ENCODE measurements at places on chromosomes 3 and 15. TPM values are rescaled to one million over a fixed set of nuclear protein-coding genes. Genes with fewer than 3 reads are reported as not detected.

GRCh38 chr3:4604693-4605092, 111.5 kb downstream of the ITPR1 start:
- H3K4me3 ChIP-seq = no peak overlapping the region
- H3K36me3 ChIP-seq = no peaks in the 10 kb centered on the region
- H3K27me3 ChIP-seq = no peaks in the 10 kb centered on the region
- H3K27ac ChIP-seq = no peak overlapping the region

GRCh38 chr3:116186049-116186448, 259.2 kb downstream of the LSAMP start:
- H3K27ac ChIP-seq = no peak overlapping the region
- DNase-seq = no peak
- H3K36me3 ChIP-seq = no peaks in the 10 kb centered on the region
- no peak overlapping the region for H3K4me3 ChIP-seq

DNA sequence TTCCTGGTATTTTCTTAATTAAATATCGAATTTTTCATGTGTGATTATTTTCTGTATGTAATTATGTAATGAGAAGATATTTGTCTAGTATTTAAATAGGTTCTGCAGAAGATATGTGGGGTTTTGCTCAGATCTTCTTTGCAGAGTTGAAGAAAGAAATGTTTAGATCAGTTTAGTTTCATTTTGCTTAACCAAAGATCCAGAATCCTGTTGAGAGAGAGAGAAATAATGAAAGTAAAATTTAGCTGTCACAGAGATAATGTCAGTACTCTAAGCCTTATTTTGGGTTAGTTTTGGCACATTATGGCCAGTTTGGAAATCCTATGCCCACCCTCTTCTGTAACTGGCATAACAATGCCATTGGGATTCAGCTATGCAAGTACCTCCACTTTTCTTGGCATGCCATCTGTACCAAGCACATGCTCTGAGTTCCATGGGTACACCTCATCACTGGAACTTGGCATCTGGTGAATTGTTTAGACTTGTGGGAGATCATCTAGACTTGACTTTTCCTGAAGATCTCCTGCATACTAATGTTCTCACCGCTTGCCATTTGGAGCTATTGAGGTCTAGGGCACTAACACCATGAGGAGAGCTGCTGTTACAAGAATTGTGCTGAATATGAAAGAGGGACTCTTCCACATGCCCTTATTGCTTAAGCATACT, 30.9 kb downstream of the PLSCR1 start:
- no peaks in the 10 kb centered on the region for H3K4me1 ChIP-seq
- H3K36me3 ChIP-seq = no peaks in the 10 kb centered on the region
- no peaks in the 10 kb centered on the region for H3K27me3 ChIP-seq
- no peak overlapping the region for H3K4me3 ChIP-seq
- H3K27ac ChIP-seq = peak overlapping the region; percentile 28

DNA sequence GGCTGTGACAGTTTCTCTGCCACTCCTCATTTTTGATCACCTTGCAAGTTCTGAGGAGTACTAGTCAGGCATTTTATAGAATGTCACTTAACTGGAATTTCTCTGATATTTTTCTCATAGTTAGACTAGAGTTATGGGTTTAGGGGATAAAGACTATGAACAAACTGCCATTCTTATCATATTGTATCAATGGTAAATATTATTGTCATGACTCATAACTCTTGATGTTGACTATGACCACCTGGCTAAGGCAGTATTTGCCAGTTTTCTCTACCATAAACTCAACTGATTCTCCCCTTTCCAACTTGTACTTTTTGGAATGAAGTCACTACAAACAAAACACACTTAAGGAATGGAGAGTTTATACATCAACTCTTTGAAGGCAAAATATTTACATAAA, 22.7 kb upstream of the OR5K1 start:
- H3K27me3 ChIP-seq = no peaks in the 10 kb centered on the region
- no peaks in the 10 kb centered on the region for H3K36me3 ChIP-seq
- no peak for DNase-seq
- H3K27ac ChIP-seq = no peak overlapping the region
- H3K4me3 ChIP-seq = no peak overlapping the region

- no peak overlapping the region for H3K4me3 ChIP-seq
- H3K27ac ChIP-seq = peak overlapping the region; percentile 87
- no peaks in the 10 kb centered on the region for H3K36me3 ChIP-seq
These were observed 192.5 kb upstream of the TPRG1 start for GRCh38 chr3:188979248-188979647.

DNA sequence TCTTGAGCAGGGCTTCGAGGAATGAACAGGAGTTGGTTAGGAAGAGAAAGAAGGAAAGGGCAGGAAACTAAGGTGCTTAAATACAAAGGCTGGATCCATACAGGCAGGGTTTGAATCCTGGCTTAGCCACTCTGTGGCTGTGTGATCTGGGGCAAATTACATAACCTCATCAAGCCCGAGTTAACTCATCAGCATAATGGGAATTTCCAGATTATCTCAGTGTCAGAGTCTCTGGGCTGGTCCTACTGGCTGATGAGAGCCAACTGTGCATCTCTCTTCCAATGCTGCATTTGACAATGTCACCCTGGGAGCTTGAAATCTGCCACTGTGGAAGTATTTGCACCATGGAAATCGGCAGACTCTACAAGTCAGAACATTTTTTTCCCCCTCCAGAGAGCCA, 83.8 kb upstream of the SLC6A6 start:
- H3K36me3 ChIP-seq = no peaks in the 10 kb centered on the region
- H3K4me1 ChIP-seq = no peaks in the 10 kb centered on the region
- no peak for DNase-seq

GRCh38 chr15:35874260-35874905, 328.4 kb upstream of the DPH6 start:
- H3K4me1 ChIP-seq = no peaks in the 10 kb centered on the region
- no peaks in the 10 kb centered on the region for H3K36me3 ChIP-seq
- H3K4me3 ChIP-seq = no peak overlapping the region
- no peaks in the 10 kb centered on the region for H3K27me3 ChIP-seq
- DNase-seq = no peak

DNA sequence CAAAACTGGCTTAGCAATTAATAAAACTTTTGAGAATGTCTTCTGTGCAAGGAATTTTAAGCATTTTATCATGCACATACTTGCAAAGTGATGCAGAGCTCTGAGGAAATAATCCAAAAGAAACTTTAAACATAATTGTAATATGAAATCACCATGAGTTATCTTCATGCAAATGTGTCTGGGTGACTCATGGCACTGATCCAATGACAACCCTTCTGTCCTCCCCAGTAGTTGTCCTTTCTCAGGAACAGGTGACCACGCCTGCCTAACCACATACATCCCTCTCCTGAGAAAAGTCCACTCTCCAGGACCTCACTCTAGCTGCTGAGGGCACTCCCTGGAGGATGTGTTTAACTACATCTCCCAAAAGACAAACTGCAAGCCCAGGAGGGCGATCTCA, 530.6 kb upstream of the IL12A start:
- H3K27me3 ChIP-seq = no peaks in the 10 kb centered on the region
- H3K36me3 ChIP-seq = no peaks in the 10 kb centered on the region
- DNase-seq = no peak
- H3K4me1 ChIP-seq = no peaks in the 10 kb centered on the region
- H3K27ac ChIP-seq = no peak overlapping the region
- no peak overlapping the region for H3K4me3 ChIP-seq

DNA sequence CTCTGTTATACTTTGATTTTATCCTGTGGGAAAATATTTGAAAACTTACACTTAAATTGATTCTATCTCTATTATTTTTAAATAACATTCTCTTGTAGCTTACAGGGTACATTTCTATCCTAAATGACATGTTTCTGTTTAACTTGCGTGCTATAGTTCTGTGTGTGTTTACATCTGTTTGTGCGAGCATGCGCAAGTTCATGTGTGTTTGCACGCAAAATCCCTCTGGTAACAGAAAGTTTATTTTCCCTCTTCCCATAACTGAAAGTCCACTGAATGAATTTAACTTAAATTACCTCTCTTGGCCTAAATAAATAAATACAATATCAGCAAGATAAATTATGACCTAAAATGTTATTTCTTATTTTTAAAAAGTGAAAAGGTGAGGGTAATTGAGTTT, 117.3 kb upstream of the NEO1 start:
- H3K4me3 ChIP-seq = no peak overlapping the region
- no peak overlapping the region for H3K27ac ChIP-seq

GRCh38 chr15:59501597-59501996, 63.6 kb downstream of the FAM81A start:
- no peak overlapping the region for H3K4me3 ChIP-seq
- no peak for DNase-seq
- no peaks in the 10 kb centered on the region for H3K4me1 ChIP-seq
- H3K36me3 ChIP-seq = no peaks in the 10 kb centered on the region

- no peaks in the 10 kb centered on the region for H3K36me3 ChIP-seq
- H3K27me3 ChIP-seq = no peaks in the 10 kb centered on the region
- no peaks in the 10 kb centered on the region for H3K4me1 ChIP-seq
- no peak overlapping the region for H3K4me3 ChIP-seq
- H3K27ac ChIP-seq = no peak overlapping the region
- no peak for DNase-seq
These were observed 70.5 kb downstream of the POLR2M start for GRCh38 chr15:57777003-57777402.

DNA sequence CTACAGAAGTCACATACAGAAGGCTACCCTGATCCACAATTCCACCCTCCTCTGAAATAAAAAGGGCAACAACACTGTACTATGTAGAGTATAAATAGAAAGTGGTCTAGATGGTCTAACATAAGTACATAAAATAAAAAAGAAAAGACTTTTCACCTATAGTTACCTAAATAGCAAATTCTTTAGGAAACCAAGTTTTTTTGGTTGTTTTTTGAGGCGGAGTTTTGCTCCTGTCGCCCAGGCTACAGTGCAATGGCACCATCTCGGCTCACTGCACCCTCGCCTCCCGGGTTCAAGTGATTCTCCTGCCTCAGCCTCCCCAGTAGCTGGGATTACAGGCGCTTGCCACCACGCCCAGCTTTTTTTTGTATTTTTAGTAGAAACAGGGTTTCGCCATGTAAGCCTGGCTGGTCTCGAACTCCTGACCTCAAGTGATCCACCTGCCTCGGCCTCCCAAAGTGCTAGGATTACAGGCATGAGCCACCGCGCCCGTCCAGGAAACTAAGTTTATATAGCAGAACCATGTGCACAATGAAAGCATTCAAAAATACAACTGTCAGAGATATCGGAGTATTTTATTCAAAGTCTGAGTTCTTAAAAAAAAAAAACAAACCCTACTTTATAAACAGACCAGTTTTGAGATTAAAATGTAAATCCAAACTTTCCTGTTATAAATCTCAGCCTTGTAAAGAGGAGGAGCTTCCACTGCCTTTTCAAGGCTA, 1.7 kb downstream of the SIN3A start:
- DNase-seq = no peak
- peak overlapping the region; percentile 83 for H3K4me3 ChIP-seq
- H3K36me3 ChIP-seq = no peaks in the 10 kb centered on the region
- no peaks in the 10 kb centered on the region for H3K27me3 ChIP-seq
- H3K4me1 ChIP-seq = peaks cover 7% of the 10 kb centered on the region
- peak overlapping the region; percentile 99 for H3K27ac ChIP-seq

DNA sequence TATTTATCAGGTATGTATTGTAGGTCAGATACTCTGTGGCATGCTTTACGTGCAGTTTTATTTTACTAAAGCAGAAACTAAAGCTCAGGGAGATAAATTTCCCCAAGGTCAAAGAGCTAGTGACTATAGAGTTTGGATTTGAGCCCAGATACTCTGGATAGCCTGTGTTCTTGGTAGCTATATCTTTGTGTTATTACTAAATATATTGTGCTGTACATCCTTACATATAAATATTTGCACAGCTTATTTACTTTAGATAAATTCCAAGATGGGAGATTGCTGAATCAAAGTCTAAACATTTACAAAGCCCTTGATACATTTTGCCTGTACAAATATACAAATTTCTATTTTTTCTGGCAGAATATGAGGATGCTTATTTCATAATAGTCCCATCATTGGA, 660.9 kb upstream of the NAALADL2 start:
- H3K36me3 ChIP-seq = no peaks in the 10 kb centered on the region
- no peaks in the 10 kb centered on the region for H3K27me3 ChIP-seq
- H3K4me1 ChIP-seq = no peaks in the 10 kb centered on the region
- no peak overlapping the region for H3K27ac ChIP-seq
- H3K4me3 ChIP-seq = no peak overlapping the region
- DNase-seq = no peak

- H3K36me3 ChIP-seq = no peaks in the 10 kb centered on the region
- no peaks in the 10 kb centered on the region for H3K27me3 ChIP-seq
- H3K27ac ChIP-seq = no peak overlapping the region
- no peaks in the 10 kb centered on the region for H3K4me1 ChIP-seq
- no peak overlapping the region for H3K4me3 ChIP-seq
These were observed 31.0 kb upstream of the RBMS3 start for GRCh38 chr3:29249829-29250345.

DNA sequence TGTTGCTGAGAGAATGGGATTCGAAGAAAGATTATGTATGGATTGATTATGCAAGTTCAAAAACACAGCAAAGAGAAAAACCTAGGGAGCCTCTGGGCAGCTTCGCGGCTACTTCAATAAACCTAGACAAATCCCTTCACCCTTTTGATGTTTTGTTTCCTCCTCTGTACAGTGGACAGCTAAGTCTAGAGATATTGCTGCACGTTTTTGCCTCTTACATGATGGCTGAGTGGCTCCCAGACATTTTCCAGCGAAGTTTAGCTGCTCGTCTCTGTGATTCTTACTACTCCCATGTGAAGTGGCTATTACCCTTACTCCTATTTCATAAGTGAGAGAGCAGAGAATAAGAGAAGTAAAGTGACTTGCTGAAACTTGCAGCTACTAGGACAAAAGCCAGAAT, 695.0 kb upstream of the GRM7 start:
- H3K27me3 ChIP-seq = no peaks in the 10 kb centered on the region
- H3K36me3 ChIP-seq = no peaks in the 10 kb centered on the region
- no peak overlapping the region for H3K27ac ChIP-seq

- H3K27ac ChIP-seq = no peak overlapping the region
- H3K27me3 ChIP-seq = no peaks in the 10 kb centered on the region
- no peak for DNase-seq
- H3K4me1 ChIP-seq = no peaks in the 10 kb centered on the region
- no peaks in the 10 kb centered on the region for H3K36me3 ChIP-seq
These were observed 115.2 kb upstream of the TLE3 start for GRCh38 chr15:70212963-70213315.

CCDC33 gene
- total RNA-seq = 2.0 TPM

GOLGA8A gene
- total RNA-seq = 105 TPM

CFAP91 gene
- 58.4 TPM for total RNA-seq

ROPN1 gene
- total RNA-seq = not detected

DALRD3 gene
- total RNA-seq = 21.3 TPM

RBP2 gene
- not detected for total RNA-seq

LSG1 gene
- 58.1 TPM for total RNA-seq

NANOGP8 gene
- total RNA-seq = 2.8 TPM

HACD2 gene
- total RNA-seq = 35.8 TPM
